CD4-positive, alpha-beta T cell treated with Interleukin-15 for 4 hours (primary cell): ENCODE measurements at places on chromosomes 7 and 10.

- no peak for DNase-seq
Observed at GRCh38 chr10:48519481-48520183, 85.2 kb downstream of the ARHGAP22 start.

- DNase-seq, result no peak
Observed at GRCh38 chr10:29691564-29692072, 56.8 kb upstream of the SVIL start.

DNA sequence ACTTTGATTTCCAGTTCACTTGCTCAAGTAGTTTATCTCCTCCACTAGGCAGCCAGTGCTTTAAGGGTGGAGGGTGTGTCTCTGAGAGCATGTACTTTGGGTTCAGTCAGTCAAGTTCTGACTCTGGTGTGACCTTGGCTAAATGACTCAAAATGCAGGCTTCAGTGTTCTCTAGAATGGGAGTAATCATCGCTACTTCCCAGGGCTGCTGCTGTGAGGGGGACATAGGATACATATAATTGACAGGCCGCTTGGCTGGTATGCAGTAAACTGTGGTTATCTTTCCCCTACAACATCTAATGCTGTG lies 3.5 kb downstream of the PTPRE start:
- no peak for DNase-seq

GRCh38 chr10:10293481-10293951 lies 724.2 kb upstream of the CELF2 start:
- no peak for DNase-seq

- DNase-seq, result no peak
Observed at GRCh38 chr7:137354961-137355360, 11.4 kb upstream of the PTN start.

- DNase-seq, result no peak
Observed at GRCh38 chr10:18582803-18583202, 68.6 kb downstream of the NSUN6 start.

- DNase-seq, result no peak
Observed at GRCh38 chr7:21753071-21753470, 192.6 kb downstream of the CDCA7L start.

- no peak for DNase-seq
Observed at GRCh38 chr10:49767752-49768151, 5.6 kb upstream of the OGDHL start.
